Retina (tissue), 1 donor: ENCODE measurements at places on chromosomes 4 and X.

- no peak for DNase-seq
Observed at GRCh38 chrX:132749406-132749805, 209.0 kb downstream of the HS6ST2 start.

DNA sequence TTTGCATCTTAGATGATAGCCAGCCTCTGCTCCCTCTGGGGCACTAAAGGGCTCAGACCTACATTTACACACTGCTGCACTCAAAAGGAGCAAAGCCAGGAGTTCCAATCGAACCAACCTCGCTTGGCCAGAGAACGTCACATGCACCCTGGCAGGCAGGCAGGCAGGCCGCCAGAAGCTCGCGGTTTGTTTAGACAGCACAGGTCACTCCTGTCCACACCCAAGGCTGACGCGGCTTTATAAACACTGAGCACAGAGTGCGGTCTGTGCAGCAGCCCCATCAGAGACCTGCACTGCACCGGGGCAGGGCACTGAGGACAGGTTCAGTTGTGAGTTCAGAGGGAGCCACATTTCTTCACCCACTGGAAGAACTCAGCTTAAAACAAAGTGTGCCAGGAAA is 143.9 kb downstream of the BCOR start:
- no peak for DNase-seq

DNA sequence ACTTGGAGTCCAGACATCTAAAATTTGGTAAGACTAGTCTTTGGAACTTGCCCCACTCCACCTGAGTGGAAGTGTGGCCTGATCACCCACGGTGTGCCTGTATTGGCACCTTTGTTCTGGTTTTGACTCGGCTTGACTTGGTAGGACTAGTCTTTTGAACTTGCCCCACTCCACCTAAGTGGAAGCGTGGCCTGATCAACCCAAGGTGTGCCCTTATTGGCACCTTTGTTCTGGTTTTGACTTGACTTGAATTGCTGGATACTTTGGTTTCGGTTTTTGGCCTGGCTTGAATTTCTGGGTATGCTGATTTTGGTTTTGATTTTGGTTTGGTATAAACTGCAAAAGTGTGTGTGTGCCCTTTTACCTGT is 44.7 kb upstream of the UGT2B7 start:
- DNase-seq = no peak

DNA sequence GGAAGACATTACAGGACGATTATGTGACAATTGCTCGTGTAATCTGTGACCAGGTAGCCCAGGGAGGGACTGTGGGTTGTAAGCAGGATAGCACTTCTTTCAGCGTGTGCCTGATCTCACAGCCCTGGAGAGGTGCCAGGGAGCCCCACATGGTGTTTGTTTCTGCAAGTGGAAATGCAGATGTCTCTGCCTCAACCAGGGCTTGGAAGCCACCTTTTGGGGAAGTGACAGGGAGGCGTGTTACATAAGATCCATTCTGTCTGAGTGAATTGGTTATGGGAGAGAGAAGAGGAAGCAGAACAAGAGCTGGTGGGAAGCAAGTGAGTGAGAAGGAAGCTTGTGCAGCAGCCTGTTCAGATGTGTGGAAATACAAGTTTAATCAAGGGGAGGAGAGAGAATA is 104.5 kb upstream of the GATB start:
- no peak for DNase-seq

- no peak for DNase-seq
Observed at GRCh38 chr4:86917212-86918039, 17.4 kb upstream of the AFF1 start.

DNA sequence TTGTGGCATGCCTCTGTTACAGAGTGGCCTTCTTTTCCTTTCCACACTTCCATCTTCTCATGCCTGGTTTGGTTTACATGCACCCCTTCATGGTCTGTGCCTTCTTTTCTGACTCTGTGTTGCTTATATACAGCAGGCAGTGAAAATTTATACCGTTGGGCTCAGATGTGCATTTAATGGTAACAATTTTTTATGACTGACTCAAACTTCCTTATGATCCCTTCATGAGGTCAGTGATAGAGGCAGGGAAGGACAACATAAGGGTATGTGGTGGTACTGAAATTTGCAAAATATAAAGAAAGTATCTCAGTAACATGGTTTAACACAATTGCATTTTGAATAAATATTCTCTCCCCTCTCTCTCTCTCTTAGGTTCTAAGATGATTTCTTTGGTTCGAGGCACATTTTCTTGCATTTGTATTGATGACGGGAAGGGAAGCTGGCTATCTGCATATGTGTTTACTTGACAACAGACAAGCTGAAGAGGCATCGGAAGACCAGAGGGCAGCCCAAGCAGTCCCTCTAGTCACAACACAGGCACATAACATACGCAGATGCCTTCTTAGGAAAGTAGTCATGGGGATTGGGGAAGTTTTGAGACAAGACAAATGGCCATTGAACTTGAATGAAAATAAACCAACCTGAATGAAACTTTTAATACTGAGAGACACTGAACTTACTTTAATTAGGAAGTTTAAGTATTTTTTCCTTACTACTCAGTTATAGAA is 163.3 kb upstream of the LEF1 start:
- DNase-seq = no peak

DNA sequence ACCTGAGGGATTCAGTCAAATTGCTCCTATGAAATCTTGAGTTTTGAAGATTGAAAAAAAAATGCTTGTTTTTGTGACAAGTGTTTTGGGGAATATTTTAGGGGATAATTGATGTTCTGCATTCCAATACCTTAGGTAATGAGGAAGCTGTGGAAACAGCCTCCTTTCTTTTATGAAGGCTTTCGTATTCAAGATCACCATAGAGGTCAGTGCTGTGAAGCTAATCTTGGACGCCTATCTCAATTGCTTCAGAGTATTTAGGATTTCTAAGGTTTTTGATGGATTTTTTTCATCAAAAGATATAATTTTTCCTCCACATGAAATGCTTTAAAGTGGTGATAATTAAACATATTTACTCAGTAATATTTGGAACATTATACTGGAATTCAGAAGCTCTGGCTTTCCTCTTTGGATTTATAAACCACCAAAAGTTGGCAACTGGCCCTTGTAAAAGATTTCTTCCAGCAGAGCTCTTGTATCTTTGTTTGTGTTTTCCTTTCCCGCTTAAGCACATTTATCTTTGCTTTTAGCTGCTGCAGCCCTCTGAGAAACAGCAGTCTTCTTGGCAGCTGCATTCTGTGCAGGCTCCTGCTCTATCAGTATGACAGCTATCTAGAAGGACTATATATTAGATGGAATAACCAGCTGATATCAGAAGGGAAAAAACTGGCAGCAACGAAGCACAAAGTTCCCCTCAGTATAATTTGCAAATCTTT is 63.7 kb downstream of the HMGB2 start:
- peak; percentile 8 for DNase-seq

DNA sequence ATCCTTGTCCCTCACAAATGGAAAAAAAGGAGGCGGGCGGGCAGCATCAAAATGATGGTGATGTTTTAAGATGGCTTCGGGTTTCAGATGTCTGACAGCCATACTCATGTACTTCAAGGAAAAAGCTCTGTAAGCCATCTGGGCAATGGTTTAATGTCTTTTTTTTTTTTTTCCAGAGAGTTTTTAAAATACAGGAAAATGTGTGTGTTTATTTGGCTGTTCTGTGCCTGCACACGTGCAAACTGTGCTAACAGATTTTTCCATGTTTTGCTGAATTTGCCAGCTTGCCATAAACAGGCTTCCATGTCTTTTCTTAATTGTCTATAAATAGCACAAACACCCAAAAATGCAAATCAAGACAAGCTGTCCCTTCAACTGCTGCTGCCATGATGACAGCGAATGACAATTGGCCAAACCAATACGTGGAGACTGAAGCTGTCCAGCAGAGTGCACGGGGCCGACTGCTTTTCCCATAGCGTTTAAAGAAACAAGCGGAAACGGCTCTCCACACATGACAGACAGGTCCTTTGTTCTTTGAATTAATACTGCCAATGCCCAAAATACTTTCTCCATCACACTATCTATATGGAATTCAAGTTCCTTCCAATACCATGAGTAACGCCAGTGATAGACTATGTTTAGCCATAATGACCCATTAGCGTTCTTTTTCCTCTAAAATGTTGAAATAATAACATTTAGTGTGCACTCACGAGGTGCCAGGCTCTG is 35.7 kb downstream of the AFAP1 start:
- DNase-seq = peak; percentile 51

DNA sequence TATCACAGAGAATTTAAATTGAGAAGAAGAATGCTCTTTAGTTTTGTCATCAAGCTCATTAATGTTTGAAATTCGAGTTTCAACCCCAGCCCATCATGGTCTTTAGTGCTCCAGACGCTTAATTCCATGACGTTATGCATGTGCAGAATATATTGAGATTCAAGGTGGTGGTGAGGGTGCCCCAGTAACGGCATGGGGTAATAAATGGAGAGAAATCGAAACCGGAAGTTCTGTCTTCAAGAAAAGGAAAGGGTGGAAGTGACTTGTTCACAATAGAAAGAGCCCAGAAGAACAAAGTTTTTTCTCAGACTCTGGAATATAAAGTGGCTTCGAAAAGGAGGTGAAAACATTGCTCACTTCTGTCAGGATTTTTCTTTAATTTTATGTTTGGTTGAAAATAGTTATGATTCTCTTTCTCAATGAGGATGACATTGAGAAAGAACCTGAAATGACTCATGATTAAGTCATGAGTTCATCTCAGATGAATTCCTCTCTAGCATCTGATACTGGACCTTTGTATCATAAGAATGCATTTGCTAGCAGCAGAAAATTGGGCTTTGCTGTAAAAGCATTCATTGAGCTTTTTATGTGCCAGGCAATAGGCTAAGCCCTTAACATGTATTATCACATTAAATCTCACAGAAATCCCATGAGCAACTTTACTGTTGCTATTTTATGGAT is 779 bp upstream of the DDX60L start:
- peak; percentile 34 for DNase-seq

DNA sequence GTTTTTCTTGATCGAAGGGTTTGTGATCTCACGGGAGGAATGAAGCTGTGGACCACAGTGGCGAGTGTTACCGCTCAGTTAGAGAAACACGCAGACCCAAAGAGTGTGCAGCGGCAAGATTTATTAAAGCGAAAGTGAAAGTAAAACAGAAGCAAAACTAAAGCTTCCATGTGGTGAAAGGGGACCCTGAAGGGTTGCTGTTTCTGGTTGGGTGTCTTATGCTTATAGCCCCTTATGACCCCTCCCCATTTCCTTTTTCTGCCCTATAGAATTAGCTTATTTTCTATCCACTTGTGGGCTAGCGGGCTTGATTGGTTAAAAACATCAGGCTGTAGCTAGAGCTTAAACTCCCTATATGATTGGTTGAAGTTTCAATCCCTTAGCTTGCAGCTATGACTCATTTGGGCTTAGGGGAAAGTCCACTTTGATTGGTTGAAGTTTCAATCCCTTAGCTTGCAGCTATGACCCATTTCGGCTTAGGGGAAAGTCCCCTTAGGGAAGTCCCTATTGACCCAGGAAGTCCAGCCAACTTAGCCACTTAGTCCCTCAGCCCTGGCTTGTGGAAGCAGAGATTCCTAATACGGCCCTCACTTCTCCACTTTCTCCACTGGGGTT is 171.2 kb upstream of the NWD2 start:
- no peak for DNase-seq

DNA sequence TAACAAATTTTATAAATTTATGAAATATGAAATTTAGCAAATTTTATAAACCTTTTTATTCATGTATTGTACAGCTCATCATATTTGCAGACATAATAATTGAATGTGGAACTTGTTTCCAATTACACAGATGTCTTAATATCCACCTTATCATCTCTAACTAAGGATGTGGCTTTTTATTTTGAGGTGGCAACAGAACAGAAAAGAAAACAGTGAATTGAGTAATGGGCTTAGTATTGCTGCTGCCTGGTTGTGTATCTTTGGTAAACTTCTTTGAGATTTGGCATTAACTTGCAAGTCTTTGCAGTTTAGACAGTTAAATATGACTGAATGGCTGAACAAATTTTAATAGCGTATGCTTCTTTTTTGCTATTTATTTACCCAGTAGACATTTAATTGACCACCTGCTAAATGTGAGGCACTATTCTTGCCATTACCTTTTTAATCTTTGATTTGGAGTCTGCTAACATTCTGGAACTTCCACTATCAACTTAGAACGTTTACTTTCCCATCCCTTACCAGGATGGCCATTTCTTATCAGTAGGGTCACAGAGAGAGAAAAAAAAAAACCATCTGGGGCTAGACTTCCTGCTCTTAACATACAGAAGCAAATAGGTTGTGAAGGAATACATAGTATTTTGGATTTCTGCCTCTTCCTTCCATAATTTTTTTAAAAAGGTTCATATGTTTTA is 44.8 kb downstream of the CLCN3 start:
- DNase-seq = no peak

DNA sequence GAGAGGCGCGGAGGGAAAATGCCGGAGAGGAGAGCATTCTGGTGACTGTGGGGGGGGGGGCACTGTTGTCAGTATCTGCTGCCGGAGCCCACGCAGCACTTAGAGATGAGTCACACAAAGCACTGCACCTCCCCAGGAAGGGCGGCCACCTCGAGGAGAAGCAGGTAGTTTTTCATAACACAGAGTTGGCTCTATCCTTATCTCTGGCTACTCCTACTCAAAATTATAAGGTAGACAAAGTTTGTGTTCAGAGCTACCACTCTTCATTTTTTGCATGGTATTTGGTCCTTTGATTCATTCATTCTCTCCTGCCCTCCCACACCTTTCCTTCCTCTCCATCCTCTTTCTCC is 76.2 kb upstream of the SCOC start:
- DNase-seq = peak; percentile 56

DNA sequence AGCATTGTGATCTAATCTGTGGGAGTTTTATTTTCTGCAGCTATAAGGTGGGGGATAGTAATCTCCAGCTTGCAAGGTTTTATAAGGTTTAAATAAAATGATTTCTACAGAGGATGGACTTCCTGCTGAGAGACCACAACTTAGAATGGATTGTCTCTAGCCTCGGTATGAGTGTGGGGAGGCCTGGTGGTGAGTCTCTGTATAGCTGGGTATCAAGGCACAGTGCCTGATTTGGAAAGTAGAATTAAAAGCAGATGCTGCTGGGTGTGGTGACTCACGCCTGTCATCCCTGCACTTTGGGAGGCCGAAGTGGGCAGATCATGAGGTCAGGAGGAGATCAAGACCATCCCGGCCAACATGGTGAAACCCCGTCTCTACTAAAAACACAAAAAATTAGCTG is 162.0 kb upstream of the GATB start:
- DNase-seq = no peak

- DNase-seq = peak; percentile 86
Observed at GRCh38 chrX:103533511-103534216, 14.4 kb upstream of the RAB40A start.

DNA sequence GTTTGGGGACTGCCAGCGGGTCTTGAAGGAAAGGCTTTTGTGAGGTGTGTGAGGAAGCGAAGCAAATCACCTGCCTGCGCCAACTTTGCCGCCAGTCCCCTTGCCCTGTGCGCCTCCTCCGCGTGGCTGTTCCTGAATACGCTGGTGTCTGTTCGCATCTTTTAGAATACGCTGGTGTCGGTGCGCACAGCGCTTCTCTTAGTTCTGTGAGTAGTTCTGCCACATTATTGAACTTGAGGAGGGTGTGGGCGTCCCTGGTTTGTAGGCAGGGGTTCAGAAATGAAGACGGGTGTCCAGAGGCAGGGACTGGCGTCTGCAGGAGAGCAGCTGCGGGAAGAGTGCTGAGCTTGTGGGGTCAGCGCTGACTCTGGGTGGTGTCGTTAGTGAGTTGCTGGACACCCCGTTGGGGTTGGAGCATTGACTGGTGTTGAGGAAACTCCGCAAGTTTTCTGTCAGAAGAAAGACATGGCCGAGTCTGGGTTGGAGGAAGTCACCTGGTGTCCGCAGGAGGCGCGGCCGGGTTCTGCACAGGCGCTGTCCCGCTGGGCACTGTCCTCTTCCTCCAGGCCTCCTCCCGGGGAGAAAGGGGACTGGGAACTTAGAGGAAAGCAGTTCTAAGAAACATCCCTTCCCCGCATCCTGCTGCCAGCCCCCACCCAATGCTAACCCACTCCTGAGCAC is 930 bp downstream of the ZNF718 start:
- DNase-seq = no peak

GRCh38 chr4:15420642-15421041 is 7.2 kb upstream of the C1QTNF7 start:
- no peak for DNase-seq
